ENCODE measurements at places on chromosomes 11 and 22. TPM values are rescaled to one million over a fixed set of nuclear protein-coding genes. Genes with fewer than 3 reads are reported as not detected.

FHIP1B gene
- total RNA-seq = 23.1 TPM

RAB38 gene
- not detected for total RNA-seq

KRTAP5-2 gene
- total RNA-seq = not detected

OR8H1 gene
- total RNA-seq = not detected

CDCA5 gene
- total RNA-seq = 6.3 TPM

FOLR2 gene
- total RNA-seq = not detected

MRGPRE gene
- not detected for total RNA-seq

PVALB gene
- total RNA-seq = not detected

MGAT3 gene
- total RNA-seq = 3.6 TPM

GGTLC3 gene
- not detected for total RNA-seq

POU2AF3 gene
- total RNA-seq = not detected

RNF215 gene
- total RNA-seq = 36.2 TPM

HPX gene
- 3.8 TPM for total RNA-seq
